ENCODE measurements at places on chromosomes 12 and 14.

DNA sequence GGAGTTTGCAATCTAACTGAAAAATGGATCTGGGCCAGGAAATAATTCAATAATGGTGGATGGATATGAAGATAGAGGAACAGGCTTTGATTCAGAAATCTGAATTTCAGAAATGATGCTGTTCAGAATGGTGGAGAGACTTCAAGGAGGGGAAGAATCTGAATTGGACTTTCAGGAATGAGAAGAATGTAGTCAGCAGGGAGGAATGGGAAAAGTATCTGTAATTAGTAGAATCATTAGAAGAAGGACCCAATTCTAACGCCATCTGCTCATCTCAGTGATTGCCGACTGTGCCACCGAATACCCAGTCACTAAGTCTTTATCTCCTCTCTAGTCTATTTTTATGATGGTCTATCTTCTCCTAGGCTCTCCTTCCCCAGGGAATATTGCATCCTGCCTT, 363.2 kb downstream of the GALC start:
- DNase-seq, result no peak

DNA sequence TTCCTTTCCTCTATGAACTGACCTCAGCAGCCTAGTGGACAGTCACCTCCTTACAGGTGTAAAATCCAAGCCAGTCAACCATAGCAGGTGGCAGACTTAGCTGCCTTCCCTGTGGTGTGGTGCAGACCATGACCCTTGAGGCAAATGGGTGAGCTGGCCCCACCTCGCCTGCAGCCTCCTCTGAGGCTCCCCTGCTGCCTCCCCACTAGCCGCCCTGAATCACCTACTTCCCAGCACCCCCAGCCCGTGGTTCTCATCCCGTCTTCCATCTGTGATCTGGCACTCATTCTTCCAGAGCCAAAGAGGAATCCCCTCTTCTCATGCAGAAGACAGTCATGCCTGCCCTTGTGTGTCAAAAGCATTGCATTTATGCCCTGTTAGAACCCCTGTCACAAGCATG, 34.4 kb upstream of the TSPAN9 start:
- DNase-seq, result no peak

DNA sequence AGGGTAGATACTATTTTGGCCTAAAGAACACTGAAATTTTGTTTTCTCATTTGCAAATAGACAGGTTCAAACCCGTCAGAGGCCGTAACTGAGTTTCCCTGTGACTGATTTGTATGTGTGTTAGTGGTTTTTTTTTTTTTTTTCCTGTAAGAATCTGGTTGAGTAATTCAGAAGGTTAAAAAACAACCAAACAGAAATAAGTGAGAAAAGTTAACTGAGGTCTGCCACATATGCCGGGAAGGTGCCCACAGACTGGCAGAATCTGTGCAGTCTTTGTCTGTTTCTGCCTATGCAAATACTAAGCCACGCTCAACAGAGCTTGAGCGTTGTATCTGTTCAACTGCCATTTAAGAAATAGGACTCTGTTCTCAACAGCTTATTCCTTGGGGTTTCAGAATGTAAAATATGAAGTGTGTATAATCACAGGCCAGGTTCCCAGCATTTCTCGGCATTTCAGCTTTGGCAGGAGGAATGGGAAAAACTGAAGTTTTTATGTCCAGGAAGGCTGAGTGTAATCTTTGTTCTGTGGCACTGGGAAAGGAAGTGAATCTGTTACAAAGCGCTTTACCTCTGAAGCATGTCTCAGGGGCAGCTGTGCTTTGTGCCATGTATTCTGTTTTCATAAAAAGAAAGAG, 181.9 kb downstream of the PRKCH start:
- peak; percentile 90 for DNase-seq

GRCh38 chr14:99615497-99616157, 11.6 kb upstream of the CCDC85C start:
- DNase-seq, result no peak

GRCh38 chr14:66910311-66910840, 278.9 kb upstream of the GARIN2 start:
- no peak for DNase-seq

GRCh38 chr12:103813949-103814348, 27.1 kb downstream of the NT5DC3 start:
- no peak for DNase-seq
